ENCODE measurements at places on chromosomes 16 and 17.
A peak's percentile ranks its signal among the peaks of the same experiment; 100 is the strongest.

DNA sequence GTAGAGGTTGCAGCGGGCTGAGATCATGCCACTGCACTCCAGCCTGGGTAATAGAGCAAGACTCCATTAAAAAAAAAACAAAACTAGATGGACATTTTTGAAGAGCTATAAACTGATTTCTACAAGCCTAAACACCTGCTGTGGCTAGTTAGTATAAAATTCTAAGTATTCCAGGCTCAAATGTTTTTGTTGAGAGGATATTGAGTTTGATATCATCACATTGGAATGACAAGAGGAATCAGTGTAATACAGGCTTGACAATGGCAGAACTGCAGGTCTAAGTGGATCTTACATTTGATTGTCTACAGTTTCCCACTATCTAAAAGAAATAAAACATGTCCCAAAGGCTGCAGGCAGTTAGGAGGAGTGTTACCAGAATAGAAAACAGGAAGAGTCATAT is 23.9 kb upstream of the DLX3 start:
- DNase-seq = no peak

- DNase-seq = no peak
Measured at GRCh38 chr17:48725288-48726064, 2.5 kb downstream of the PRAC2 start.

DNA sequence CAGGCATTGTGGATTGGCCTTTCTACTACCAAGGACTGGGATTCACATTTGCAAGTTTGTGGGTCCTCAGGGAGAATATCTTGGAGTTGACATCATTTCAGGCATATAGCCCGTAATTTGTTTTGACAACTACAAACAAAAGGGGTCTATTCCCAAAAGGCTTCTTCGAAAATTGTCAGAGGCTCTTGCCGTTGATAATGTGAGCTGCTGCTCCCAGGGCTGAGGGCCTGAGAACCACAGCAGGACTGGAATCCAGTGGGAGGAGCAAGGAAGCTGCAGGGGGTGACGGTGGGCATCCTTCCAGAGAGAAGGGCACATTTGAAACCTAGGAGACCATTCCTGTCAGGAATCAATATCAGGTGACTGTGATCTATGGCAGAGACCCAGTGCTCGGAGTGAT is 761.6 kb upstream of the RBFOX1 start:
- DNase-seq = peak; percentile 45

DNA sequence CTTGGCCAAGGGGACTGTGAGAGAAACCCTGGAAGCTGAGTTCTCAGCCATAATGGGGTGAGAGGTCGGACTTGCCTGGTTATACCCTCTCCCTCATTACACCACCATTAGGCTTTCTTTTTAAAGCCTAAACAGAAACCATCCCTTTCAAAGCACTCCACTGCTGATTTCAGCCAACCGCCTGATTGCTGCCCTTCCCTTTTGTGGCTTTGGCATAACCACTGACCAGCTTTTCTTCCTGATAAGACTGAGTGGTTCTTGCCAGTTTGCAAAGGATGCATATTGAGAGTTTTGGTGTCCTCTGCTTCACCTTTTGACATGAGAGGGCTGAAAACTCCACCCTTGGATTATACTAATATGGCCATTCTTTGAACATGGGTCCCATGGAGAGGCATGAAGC is 308.2 kb upstream of the GOT2 start:
- no peak for DNase-seq

GRCh38 chr17:35244341-35245195 is 1.7 kb downstream of the SLFN5 start:
- DNase-seq = peak; percentile 51

GRCh38 chr16:9362050-9362449 is 270.6 kb downstream of the HAPSTR1 start:
- DNase-seq = no peak

DNA sequence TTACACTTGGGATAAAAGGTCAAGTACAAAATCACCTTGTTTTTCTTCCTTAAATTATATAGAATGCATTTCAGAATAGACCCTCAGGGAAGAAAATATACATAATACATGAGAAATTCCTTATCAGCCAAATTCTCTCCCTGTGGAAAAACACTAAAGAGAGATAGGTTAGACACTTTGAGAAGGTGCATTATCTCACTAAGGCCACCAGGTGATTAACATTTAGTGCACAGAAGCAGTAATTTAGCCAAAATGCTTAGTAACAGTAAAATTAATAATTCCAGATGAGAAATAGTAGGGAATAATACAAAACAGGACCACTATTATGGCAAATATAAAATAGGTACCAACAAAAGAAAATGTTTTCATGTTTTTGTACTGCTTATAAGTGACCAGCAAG is 185.3 kb upstream of the C17orf78 start:
- DNase-seq = no peak

DNA sequence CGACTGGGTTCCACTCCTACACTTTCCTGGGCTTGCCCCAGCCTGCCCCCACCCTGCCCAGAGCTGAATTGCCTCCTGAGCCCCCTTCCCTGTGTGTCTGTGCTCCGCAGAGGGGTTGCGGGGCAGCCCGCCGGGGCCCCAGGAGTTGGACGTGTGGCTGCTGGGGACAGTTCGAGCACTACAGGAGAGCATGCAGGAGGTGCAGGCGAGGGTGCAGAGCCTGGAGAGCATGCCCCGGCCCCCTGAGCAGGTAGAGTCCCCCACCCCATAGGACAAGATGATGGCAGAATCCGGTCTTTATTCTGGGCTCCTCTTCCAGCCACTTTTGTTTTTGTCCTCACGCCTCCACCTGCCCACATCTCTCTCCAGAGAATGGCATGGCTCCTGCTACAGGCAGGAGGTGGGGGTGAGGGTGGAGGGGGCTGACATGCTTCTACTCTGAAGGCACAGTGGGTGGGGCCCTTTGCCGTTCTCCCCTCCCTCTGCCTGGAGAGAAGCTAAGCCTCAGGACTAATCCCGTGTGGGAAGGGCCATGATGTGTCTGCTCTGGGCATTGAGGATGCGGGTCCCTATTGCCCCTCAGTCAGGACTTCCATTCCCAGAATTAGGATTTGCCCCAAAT is 3.5 kb downstream of the ACBD4 start:
- DNase-seq = peak; percentile 61

DNA sequence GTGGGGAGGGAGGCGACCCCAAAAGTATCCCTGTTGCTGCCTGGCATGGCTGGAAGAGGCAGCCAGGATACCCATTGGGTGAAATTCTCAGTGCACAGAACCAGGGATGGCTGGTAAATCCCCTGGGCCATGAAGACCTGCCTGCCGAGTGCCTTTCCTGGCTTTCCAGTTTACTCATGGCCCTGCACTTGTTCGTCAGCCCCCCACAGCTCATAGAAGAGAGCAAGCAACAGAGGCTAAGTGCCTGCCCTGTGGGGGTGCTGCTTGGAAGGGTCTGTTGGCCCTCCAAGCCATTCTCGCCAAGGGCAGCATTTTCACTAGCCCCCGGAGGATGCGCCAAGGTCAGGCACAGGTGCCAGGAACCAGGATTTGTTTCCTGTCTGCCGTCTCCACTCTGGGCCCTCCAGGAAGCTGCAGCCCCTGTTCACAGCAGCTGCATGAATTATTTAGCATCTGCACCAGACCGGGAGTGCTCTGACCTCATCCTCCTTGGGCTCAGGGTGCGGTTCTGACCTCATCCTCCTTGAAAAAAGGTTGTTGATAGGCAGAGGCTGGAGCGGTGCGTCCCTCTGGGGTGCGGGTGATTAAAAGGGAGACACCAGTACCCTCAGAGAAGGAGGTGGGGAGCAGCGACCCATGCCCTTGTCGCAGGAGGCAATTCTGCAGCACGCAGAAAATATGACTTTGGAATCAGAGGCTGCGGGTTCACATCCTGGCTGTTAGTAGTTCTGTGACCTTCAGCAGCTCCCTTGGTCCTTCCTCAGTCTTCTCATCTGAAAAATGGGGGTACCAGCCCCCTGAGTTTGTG is 14.2 kb upstream of the CD300A start:
- peak; percentile 67 for DNase-seq

- peak; percentile 12 for DNase-seq
Measured at GRCh38 chr16:27244363-27244755, 24.2 kb downstream of the NSMCE1 start.

GRCh38 chr17:79991140-79991923 is 44.3 kb downstream of the TBC1D16 start:
- DNase-seq = peak; percentile 99

GRCh38 chr17:49640556-49640955 is 37.3 kb downstream of the SPOP start:
- DNase-seq = no peak

- DNase-seq = no peak
Measured at GRCh38 chr16:22103441-22103840, 11.1 kb downstream of the VWA3A start.

DNA sequence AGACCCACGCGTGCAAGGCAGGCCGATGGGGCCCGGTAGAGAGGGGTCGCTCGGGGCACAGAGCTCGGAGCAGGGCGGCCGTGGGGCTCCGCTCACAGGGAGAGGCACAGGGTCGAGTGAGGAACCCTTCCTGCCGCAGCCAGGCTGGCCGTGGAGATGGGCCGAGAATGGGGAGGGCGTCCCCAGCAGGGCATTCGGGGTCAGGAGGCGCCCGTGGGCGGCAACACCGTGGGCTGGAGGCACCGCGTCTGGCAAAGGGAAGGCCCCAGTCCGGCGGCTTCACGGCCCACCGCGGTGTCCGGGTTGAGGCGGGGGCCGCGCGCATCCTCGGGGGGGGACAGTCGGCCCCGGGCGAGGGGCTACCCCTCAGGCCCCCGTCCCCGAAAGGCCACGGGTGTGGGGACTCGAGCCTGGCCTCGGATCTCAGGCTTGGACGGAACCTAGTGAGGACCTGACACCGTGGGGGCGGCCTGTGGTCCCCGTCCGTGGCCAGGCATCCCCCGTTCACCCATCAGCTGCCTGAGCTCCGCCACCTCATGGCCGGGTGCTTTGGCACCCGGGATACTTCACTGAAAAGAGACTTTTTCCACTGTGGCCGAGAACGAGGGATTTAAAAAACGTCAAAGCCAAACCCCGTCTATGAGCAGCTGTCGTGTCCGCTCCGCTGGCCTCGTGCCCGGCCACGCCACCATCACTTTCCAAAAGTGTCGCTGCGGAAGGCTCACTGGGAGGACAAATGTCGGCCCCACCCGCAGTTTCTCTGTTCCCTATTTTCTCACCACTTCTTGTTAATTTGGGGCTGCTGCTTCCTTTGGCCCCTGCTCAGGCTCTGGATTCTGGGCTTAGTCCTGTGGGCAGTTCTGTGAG is 73.6 kb downstream of the METRNL start:
- peak; percentile 56 for DNase-seq

- no peak for DNase-seq
Measured at GRCh38 chr16:21268236-21268635, 9.9 kb downstream of the CRYM start.

DNA sequence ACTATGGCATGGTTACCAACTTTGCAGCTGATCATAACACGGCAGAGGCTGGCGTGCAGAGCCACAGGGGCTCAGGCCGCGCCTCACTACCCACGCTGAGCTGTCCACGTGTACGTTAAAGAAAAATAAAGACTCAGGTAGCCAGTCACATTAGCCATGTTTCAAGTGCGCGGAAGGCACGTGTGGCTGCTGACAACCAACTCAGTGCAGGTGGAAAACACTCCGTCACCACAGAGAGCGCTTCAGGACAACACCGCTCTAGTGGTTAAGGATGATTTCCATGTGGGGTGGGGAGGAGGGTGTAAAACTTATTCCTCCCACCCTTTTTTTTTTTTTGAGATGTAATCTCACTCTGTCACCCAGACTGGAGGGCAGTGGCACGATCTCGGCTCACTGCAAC is 33.8 kb downstream of the ZCCHC14 start:
- DNase-seq = no peak

GRCh38 chr17:37174205-37174604 is 201.6 kb upstream of the C17orf78 start:
- peak; percentile 44 for DNase-seq

DNA sequence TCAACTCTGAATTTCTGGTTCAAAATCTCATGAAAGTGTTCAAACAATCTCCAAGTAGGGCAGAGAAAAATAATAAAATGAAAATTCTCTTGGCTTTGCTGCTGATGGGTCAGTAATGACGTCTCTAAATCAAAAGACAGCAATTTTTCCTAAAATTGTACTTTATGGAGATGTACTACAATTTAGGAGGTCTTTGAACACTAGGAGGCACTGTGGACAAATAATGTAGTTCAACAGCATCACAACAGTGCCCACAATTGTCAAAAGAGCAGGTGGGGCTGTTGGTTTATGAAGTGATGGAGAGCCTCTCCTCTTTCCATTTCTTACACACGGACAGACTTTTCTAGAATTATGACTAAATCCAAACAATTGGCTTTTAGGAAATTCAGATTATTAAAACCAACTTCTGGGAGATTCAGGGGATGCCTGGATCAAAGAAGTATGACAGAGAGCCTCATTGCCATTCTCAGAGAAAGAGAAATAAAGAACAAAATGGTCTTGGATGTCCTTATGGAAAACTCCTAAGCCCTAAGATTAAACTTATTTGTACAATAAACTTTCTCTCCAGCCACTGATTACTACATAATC is 23.8 kb downstream of the EZH1 start:
- peak; percentile 67 for DNase-seq

- DNase-seq = peak; percentile 63
Measured at GRCh38 chr16:55133654-55134053, 190.3 kb upstream of the IRX6 start.

DNA sequence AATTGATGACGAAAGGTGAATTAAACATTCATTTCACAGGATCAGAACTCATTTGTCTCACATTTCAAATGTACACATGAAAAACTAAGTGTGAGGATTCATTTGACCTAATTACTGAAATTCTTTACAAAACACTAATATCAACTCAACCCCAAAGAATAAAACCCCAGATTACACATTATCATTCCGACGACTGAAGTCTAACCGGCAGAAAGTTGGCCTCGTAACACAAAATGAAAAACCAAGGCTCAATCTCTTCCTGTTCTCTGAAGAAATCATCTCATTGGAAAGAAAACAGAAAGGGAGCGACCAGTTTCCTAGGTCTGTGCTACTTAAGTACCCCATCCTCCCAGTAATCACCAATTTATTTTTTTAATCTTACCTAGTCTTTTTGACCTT is 1.8 kb downstream of the JPT1 start:
- no peak for DNase-seq

GRCh38 chr17:80870401-80870800 is 121.2 kb upstream of the CHMP6 start:
- DNase-seq = peak; percentile 43

DNA sequence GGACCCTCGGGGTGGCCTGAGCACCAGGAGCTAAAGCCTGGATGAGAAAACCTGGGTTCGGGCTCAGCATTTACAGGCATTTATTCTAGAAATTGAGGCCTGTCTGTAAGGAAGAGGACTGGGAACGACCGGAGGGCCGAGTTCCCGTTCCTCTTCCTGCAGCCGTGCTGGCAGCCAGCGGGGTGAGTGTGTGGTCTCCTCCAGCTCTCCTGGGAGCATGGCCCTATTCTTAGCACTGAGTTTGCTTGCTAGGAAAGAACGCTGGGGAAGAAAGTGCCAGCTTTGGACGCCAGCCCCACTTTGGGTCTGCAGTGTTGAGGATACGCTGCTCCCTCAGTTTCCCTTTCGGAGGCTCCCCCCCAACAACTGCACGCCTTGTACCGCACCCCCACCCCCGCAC is 49.6 kb downstream of the MGAT5B start:
- DNase-seq = no peak
